ENCODE measurements at places on chromosomes 1 and 21.

DNA sequence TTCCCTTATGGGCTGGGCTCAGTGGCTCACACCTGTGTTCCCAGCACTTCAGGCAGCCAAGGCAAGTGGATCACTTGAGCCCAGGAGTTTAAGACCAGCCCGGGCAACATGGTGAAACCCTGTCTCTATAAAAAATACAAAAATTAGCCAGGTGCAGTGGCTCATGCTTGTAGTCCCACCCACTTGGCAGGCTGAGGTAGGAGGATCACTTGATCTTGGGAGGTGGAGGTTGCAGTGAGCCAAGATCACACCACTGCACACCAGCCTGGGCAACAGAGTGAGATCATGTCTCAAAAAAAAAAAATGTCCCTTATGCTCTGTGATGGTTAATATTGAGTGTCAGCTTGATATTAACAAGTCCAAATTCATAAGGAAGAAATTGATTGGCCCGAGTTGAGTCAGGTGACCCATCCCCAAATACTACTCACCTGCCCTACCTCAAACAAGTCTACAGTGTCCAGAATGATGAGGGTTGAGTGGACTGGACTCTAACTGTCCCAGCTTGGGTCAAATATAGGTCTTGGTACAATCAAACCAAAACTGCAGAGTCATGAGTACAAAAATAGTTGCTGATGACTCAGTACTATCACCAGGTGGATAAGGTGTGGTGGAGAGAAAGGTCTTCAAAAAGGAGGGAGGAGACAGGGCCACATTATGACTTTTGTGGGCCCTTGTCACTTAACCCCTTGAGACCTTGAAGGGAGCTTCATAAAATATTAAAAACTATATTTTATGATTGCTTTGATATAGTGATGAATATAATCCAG, 161.0 kb downstream of the ZNF326 start:
- peak; percentile 12 for DNase-seq

- DNase-seq: no peak
Observed at GRCh38 chr21:14243461-14243860, 27.5 kb downstream of the RBM11 start.

GRCh38 chr1:184753117-184753516, 1.5 kb downstream of the EDEM3 start:
- DNase-seq: no peak

GRCh38 chr21:36381841-36382589, 3.2 kb upstream of the CHAF1B start:
- no peak for DNase-seq

DNA sequence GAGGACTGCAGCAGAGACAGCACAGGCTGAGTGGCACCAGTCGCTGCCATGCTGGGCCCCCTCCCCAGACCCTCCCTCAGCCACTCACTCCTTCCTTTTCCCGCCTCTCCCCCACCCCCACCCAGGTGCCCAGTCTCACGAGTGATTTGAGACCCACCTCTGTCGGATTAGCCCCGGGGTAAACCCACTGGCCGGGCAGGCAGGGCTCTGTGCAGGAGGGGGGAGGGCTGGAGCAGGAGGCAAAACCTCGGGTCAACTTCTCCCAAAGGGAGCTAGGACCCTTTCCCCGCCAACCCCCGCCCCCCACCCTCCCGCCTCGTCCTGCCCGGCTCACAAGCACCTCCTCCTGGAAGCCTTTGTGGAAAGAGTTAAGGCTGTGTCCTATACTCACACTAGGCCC, 3.5 kb upstream of the MRPL24 start:
- no peak for DNase-seq
